Breast epithelium (tissue), 4 donors: ENCODE measurements at places on chromosomes 5 and 9. TPM values are rescaled to one million over a fixed set of nuclear protein-coding genes. Genes with fewer than 3 reads are reported as not detected.

WNT8A gene
- total RNA-seq: not detected

PCDHGA11 gene
- total RNA-seq: 9.7 TPM

PTPA gene
- 71.1 TPM for total RNA-seq

CDX1 gene
- total RNA-seq: not detected

FGD3 gene
- 18.0 TPM for total RNA-seq

ABLIM3 gene
- 26.3 TPM for total RNA-seq

CDKN2A gene
- 3.5 TPM for total RNA-seq

DMRTA1 gene
- total RNA-seq: 0.66 TPM
